ENCODE measurements at places on chromosomes 6 and 20.

DNA sequence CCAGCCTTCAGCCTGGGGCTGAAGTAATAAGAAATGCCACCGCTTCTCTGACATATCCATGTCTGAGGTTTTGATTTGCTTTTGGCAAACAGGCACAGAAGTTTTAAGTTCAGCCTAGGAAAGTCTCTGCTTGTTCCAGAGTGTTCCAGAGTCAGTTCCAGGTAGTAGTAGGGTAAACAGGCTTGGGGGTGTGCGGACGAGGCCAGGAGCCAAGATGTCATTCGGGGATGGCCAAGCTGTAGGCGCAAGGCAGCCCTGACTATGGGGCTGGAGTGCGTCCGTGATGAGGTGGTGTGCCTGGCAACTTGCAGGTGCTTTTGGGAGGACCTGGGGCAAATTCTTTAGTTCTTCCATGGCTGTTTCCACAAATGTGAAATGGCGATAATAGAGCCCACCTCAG lies 60.3 kb downstream of the IRF4 start:
- no peak for DNase-seq

GRCh38 chr6:4084444-4085331 lies 5.8 kb upstream of the FAM217A start:
- no peak for DNase-seq

DNA sequence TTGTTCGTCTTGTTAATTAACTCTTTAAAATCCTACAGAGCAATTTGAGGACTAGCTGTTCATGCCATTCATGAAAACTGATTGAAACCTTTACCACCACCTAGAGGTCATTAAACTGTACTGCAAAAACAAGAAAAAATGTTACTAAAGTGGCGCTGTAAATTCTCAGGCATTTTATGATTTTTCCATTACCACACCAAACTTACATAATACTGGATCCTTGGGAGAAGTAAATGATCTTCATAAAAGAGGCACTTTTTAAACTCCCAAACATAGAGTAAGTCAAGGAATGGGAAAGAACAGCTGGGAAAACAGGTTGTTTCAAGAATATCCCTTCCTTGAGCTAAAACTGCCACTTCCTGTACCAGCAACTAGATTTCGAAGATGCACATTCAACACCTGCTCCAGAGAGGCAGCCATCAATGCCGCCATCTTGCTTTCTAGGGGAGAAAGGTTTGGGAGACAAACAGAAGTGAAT lies 54.3 kb downstream of the MYLIP start:
- DNase-seq = no peak

GRCh38 chr6:102582569-102582968 lies 1189.1 kb downstream of the GRIK2 start:
- no peak for DNase-seq

DNA sequence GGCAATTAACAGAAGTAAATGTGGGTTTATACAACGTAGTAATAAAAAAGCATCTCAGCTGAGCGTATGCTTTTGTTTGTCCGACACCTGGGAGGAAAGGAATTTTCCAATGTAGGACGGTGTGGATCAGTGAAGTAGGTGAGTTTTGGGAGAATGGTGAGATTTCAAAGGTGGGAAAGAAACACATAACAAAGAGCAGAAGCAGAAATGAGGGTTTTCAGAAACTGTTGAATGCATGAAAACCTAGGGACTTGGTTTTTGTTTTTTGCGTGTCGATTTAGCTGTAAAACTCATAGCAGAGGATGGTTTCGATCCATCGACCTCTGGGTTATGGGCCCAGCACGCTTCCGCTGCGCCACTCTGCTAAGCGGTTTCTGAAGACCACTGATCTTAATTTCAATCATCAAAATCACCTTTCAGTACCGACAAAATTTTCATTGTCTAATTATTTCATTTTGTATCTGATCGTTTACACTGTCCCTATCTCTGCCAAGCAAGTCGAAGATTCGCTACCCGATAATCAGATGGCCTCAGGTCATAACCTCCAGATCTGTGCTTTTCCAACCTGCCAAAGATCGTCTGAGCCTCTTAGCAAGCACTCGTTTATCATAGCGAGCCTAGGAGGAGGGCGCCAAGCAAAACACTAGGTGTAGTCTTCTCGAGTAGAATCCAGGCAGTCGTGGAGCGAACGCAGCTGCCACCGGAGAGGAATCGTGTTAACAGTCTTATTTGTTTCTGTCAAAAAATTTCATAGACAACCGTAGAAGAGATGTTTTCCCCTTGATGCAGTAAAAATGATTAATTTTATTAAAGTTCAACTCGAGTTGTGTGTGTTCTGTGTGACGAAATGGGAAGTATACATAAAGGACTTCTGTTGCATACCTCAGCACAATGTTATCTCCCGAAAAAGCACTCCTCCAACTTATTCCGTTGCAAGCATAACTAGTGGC lies 20.9 kb upstream of the POM121L2 start:
- DNase-seq = no peak

DNA sequence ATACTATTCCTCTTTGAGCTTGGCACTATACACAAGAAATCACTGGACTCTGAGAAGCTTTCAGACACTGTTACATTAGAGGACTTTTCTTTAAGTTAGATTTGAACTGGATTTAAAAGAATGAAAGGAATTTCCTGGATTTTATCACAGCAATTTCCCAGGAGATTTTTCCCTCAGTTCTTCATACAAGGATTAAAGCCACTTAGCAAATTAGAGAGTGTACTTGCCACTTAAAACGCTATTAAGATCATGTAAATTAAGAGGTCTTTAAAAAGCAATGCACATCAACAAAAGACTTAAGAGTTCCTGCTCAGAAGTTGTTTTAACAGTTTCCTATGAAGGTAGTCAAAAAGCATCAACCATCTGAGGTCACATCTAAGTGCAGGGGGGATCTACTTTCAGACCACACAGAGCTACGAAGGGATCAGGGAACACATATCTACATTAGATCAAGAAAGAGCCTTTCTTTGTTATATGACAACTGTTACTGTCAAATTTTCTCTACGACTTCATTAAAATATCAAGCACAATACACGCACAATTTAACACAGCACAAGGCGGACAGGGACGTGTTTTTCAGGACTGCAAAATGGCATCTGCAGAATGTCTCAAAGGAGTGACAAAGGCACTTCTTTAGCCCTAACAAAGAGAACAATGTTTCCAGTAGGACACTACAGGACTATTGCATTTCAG lies 65.8 kb downstream of the EPB41L2 start:
- no peak for DNase-seq

GRCh38 chr6:49739423-49739822 lies 4.8 kb downstream of the CRISP3 start:
- no peak for DNase-seq

DNA sequence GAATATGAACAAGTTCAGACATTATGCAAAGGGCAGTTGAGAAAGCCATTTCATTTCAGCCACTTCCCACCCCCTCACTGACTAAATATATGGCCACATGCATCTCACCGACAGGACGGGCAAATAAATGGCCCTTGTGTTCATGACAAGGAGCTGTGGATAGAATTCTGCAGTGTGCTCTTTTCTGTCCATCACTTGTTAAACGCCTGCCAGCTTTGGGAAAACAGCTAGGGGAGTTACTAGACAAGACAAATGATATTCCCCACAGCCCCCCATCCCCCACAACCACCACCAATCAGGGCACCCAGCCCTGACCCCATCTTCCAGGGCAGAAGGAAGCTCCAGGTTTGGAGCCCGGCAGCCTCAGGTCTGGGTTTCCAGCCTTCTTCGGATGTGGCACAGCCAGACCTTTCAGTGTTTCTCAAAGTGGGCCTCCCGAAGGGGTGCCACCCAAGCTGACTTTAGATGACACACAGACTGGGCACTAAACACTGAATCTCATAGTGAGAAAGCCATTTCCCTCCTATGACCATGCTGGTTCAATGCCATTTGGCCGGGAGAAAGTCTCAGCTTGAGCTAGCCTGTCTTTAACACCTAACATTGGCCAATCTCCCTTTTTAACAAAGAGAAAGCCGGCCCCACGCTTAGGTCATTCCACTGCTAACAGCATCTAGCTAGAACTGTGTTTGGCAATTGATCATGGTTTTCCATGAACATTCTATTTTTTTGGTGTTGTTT lies 4.0 kb upstream of the RIPOR3 start:
- no peak for DNase-seq

- no peak for DNase-seq
Measured at GRCh38 chr6:87573307-87574024, 16.3 kb downstream of the RARS2 start.

GRCh38 chr6:16819752-16820151 lies 58.5 kb upstream of the ATXN1 start:
- no peak for DNase-seq

DNA sequence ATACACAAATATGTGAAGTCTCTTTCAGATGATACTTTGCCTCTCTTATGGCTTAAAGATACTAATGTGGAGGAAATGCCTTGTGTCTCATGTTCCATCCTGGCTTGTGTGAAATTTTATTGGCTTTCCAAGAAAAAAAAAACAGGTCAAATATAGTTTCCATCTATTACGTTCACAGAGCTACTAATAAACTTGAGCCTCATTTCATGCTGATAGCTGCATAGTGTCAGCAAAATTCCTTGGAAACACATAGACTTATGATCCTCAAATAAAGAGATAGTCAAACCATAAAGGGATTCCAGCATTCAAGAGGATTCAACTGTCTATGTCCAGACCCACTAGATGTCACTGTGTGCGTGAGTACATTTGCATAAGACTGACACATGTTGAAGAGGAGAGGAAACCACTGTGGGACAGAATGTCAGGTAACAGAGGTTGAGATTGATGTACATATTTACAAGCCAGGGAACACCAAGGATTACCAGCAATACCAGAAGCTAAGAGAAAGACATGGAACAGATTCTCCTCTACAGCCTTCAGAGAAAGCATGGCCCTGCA lies 266.6 kb downstream of the COL12A1 start:
- no peak for DNase-seq
